ENCODE measurements at places on chromosomes 11 and 22. TPM values are rescaled to one million over a fixed set of nuclear protein-coding genes. Genes with fewer than 3 reads are reported as not detected.

Gene CCDC87
- total RNA-seq = 0.83 TPM

DNA sequence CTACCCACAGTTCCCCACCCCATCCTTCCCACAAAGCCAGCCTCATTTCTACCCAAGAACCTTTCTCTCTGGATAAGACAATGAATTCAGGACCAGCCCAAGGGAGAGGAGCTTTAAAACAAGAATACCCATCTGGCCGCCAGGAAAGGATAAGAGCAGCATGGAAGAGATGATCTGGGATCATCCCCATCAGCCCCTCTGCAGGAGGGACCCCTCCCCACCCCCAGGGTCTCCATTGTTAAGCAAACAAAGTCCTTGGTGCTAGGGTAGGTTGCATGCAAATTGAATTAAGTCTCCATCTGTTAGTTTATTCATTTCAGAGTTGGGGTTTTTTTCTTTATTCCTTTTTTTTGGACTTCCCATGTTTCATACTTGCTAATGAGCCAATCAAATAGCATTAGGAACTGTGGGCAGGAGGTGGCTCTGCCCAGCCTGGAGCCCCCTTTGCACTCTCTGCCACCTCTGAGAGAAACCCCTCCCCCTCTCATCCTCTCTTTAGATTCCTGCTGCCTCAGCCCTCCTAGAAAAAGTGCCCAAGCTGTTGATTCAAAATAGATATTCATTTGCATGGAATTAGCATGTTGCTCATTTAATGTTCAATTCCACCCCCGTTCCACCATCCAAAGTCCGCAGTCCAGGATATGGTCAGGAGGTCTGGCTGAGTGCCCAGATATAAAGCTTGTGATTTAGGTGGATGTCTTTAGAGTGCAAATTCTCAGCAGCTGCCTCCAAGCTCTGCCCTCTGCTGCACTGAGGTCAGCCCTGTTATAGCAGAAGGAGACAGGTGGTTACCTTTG lies 138.5 kb upstream of the NCAM1 start:
- no peaks in the 10 kb centered on the region for H3K36me3 ChIP-seq
- no peaks in the 10 kb centered on the region for H3K27me3 ChIP-seq
- no peak for DNase-seq
- H3K4me3 ChIP-seq = no peak overlapping the region

- peaks cover 3% of the 10 kb centered on the region for H3K4me1 ChIP-seq
- no peak for DNase-seq
- no peaks in the 10 kb centered on the region for H3K27me3 ChIP-seq
- H3K4me3 ChIP-seq = no peak overlapping the region
- peaks cover 8% of the 10 kb centered on the region for H3K36me3 ChIP-seq
- H3K27ac ChIP-seq = no peak overlapping the region
Measured at GRCh38 chr11:19882356-19882755, 169.7 kb downstream of the NAV2 start.

GRCh38 chr11:44004452-44005062 lies 43.2 kb upstream of the ACCSL start:
- no peaks in the 10 kb centered on the region for H3K4me1 ChIP-seq
- no peaks in the 10 kb centered on the region for H3K27me3 ChIP-seq
- H3K36me3 ChIP-seq = no peaks in the 10 kb centered on the region
- no peak overlapping the region for H3K27ac ChIP-seq
- no peak overlapping the region for H3K4me3 ChIP-seq

GRCh38 chr11:66084821-66085475 lies 14.9 kb downstream of the PACS1 start:
- H3K36me3 ChIP-seq = no peaks in the 10 kb centered on the region
- H3K27ac ChIP-seq = no peak overlapping the region
- H3K27me3 ChIP-seq = no peaks in the 10 kb centered on the region
- peaks cover 50% of the 10 kb centered on the region for H3K4me1 ChIP-seq
- no peak for DNase-seq
